ENCODE measurements at places on chromosomes 3 and 15. TPM values are rescaled to one million over a fixed set of nuclear protein-coding genes. Genes with fewer than 3 reads are reported as not detected.

Gene A4GNT
- total RNA-seq, result not detected

GRCh38 chr3:40137591-40138295, 171.8 kb upstream of the EIF1B start:
- no peak for DNase-seq

DNA sequence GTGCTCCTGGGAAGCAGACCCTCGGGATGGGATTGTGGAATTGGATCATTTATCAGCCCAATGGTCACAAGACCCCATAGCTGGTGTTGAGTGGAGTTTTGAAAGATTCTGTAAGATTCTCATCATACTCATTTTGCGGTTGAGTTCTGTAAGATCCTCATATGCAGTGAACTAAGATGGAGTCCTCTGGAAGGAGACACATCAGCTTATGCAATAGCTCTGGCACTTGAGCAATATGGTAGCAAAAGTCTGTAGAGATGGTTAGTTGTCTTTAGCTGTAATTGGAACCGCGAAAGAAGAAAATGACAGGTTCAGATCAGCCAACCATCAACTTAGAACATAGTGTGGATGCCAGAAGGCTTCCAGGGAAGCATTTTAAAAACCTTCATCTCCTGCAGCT, 184.5 kb upstream of the TSC22D2 start:
- no peak for DNase-seq

Gene SLC12A8
- not detected for total RNA-seq

GRCh38 chr3:166270429-166270828, 433.2 kb upstream of the BCHE start:
- no peak for DNase-seq

Gene KLHDC8B
- total RNA-seq, result 20.0 TPM

DNA sequence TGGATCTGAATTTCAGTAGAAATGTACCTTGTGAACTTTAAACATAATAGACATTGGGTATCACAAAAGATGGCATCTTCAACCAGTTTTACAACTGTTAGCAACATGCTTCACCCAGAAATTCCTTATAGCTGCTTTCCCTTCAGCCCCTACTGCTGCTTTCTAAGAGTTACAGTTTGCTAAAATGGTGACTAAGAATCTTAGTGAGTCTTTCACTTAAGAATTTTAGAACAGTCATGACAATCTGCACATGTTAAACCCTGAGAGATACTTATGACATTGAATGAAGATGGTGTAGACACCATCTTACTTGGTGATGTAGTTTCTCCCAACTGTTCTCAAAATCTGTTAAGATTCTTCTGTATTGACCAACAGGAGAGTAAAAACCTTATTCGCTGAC, 129.7 kb upstream of the UBE2E1 start:
- no peak for DNase-seq

GRCh38 chr3:142287866-142288638, 62.7 kb upstream of the GK5 start:
- no peak for DNase-seq

Gene IL16
- 0.12 TPM for total RNA-seq

Gene TTC23
- total RNA-seq, result 22.6 TPM

Data from G401 (cell line).